ENCODE measurements at places on chromosomes 16 and 17.

DNA sequence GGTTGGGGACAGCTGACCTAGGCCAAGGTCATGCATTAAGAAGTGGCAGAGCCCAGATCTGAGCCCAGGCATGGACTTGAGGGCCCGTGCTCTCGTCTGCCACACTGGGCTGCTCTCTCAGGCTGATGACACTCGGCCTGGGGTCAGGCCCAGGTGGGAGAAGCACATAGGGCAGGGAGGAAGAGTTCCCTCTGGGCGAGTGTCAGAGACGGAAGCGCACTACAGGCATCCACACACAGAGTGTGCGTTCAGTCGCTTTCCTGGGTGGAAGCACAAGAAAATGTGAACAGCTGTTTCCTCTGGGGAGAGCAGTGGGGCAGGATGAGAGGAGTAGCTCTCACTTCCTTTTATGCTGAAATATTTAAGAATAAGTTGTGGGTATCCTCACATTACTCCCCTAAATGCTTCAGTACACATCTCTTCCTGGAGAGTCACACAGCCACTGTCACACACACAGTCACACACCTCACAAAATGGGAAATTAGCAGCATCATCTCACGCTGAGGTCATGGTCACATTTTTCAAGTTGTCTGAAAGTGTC is 59.7 kb downstream of the B9D1 start:
- DNase-seq, result no peak

DNA sequence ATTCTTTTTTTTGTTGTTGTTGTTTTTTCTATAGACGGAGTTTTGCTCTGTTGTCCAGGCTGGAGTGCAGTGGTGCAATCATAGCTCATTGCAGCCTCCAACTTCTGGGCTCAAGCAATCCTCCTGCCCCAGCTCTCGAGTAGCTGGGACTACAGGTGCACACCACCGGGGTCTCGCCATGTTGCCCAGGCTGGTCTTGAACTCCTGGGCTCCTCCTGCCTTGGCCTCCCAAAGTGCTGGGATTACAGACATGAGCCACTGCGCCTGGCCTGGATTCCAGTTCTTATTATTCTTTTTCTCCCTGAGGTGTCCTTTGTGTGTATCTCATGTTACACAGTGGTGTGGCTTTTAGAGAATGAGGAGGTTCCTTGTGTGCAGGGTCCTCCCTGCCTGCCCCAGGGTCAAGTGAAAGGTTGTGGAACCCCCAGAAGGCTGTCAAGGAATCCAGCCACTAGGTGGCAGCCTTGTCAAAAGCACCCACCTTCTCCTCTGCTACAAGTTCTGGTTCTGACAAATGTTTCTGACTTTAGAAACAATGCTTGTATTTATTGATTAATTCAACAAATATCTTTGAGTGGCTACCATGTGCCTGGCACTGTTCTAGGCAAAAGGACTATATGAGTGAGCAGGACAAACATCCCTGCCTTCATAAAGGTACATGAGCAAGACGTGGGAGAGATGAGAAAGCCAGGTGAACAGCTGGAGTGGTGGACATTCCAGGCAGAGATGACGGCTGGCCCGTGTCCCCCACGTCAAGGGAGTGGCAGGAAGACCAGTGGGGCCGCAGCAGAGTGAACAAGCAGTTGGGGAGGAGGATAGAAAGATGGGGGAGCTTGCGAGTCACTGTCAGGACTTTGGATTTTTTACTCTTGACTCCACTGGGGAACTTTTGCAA is 112.4 kb downstream of the SPECC1 start:
- peak; percentile 86 for DNase-seq

DNA sequence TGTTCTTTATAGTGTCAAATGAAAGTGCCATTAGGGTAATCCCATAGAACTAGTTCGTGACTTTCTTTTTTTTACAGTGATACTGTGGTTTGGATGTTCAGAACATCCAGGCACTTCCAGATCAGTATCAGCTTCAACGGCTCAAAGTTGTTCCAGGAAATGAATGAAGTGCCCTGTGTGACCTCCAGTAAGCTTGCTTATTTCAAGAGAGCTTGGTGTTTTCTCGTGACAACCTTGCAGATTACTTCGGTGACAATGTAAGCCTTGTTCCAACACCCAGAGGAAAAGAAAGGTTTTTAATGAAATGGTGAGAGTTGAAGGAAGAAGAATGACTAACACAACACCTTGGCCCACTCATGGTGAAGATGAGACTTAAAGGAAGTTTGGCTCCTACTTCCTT is 16.0 kb upstream of the KCNJ16 start:
- DNase-seq, result no peak

DNA sequence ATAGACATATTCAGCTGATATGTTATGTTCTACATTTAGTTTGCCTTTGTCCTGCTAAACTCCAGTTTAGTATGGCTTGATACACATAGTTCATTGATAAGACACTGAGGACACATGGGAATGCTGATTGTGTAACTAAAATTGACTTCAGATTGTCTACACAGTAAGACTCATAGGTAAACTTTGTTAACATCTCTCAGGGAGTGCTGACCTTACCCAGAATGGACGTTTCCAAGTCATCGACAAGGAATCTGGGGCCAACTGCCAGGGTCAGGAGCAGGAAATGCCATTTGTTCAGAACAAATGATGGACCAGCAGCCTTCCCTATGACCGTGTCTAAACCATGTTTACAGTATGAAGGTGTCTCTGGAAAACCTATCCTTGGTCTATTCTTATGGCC is 58.7 kb downstream of the DYNLRB2 start:
- no peak for DNase-seq

DNA sequence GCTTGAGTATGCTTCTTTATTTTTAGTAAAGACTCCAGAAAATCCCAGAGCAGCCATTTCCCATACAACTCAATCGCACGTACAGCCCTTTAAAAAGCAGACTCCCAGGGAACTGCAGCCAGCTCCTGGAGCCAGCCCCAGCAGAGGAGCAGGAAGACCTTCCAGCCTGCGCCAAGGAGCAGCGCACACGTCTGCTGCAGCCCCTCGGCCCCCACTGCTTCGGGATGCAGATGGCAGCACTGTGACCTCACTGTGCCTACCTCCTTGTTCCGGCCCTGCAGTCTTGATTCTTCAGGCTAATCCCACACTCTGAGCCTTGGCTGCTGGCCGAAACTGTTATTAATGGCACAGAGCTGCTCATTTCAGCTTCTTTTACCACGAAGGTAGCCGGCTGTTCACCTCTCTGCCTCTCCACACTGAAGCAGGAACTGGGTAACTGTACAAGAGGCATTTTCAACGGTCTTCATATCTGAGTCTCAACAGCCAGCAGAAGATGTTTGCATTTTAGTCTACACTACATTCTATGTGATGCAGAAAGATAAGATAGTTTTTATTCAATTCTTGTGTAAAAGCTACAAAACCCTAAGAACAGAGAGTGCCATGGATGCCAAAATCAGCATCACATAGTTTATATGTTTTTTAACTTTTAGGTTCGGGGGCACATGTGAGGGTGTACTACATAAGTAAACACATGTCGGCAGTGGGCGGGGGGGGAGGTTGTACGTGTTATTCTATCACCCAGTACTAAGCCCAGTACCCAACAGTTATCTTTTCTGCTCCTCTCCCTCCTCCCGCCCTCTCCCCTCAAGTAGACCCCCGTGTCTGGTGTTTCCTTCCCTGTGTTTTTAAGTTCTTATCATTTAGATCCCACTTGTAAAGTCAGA is 130.9 kb downstream of the ANKRD11 start:
- DNase-seq, result no peak

DNA sequence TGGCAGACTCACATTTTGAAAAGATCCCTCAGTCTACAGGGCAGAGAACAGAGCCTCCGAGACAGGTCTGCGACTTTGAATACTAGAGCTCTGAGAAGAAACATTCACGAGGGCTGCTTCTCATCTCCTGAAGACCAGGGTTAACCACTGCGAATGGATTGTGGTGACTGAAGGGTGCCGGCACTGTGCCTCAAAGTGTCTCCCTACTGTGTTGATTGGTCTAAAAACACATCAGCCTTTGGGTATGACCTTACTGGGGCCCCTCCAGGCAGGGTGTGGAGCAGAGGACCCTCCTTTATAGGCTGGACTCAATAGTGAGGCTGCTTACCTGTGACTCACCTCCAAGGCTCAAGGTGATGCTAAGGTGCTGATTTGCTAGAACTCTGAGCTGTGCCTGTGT is 2.6 kb upstream of the LGALS9 start:
- no peak for DNase-seq

GRCh38 chr16:77548151-77548550 is 113.3 kb upstream of the ADAMTS18 start:
- DNase-seq, result no peak

- no peak for DNase-seq
Measured at GRCh38 chr17:55584055-55584685, 72.9 kb upstream of the SMIM36 start.

- DNase-seq, result no peak
Measured at GRCh38 chr17:5864741-5865657, 205.2 kb upstream of the WSCD1 start.

DNA sequence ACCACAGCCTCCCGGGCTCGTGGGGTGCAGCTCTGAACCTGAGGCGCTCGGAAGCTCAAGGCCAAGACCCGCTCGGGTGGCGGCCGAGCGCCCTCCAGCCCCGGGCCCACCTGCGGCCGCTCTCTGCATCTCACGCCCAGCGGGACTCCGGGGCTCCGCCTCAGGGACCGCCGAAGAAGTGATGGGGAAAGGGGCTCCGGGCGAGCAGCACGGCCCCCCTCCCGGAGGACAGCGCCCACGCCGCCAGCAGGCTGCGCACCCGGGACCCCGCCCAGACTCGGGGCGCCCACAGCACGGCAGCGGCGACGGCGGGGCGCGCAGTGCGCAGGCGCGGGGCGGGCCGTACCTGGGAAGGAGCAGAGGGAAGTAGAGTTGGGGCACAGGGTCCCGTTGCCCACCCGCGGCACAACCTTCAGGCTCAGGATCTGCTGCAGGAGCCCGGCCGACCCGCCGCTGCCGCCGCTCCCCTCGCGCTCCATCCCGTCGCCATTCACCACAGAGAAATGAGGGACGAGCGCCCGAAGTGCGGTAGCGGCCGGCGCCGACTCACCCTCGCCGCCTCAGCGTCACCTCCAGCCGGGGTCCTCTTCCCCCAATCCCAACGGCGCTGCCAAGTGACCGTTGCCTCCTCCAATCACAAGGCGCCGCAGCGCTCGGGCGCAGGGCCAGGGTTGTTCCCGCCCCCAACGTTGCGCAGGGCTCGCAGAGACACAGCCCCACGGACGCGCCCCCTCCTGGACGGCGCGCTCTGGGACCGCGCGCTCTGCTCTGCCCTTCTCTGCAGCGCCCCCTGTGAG is at the start of gene TMEM170A:
TSS of gene TMEM170A (minus strand) at position 568 of the 797 bp plus-strand sequence. CDS start at position 479, 89 bp downstream.
- DNase-seq, result peak; percentile 98

GRCh38 chr17:6554342-6554741 is 2.0 kb downstream of the PITPNM3 start:
- DNase-seq, result no peak

DNA sequence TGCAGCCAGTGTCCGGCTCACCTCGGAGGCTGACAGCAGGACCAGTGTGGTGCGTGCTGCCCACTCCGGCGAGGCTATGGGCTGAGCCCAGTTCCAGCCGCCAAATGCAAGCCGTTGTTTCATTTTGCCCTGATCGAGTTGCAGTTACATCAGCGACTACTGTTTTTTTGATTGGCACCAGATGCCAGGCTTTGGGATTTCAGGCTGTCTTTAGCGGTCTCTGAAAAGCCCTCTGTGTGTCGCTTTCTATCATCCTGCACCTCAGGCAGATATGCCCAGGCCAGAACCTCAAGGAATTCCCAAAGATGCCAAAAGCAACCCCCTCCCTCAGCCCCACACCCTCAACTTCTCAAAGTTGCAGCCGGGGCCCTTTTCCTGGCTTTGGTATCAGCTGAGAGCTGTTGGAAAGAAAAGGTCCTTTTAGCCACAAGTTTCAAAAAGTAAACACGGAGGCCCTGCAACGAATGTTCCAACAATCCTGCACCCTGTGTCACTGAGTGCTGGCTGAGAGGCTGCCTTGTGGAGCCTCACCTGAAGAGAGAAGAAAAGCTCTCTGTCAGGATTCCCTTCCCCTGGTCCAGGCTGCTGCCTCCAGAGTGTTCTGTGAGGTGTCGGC is 58.9 kb downstream of the WWP2 start:
- peak; percentile 73 for DNase-seq

DNA sequence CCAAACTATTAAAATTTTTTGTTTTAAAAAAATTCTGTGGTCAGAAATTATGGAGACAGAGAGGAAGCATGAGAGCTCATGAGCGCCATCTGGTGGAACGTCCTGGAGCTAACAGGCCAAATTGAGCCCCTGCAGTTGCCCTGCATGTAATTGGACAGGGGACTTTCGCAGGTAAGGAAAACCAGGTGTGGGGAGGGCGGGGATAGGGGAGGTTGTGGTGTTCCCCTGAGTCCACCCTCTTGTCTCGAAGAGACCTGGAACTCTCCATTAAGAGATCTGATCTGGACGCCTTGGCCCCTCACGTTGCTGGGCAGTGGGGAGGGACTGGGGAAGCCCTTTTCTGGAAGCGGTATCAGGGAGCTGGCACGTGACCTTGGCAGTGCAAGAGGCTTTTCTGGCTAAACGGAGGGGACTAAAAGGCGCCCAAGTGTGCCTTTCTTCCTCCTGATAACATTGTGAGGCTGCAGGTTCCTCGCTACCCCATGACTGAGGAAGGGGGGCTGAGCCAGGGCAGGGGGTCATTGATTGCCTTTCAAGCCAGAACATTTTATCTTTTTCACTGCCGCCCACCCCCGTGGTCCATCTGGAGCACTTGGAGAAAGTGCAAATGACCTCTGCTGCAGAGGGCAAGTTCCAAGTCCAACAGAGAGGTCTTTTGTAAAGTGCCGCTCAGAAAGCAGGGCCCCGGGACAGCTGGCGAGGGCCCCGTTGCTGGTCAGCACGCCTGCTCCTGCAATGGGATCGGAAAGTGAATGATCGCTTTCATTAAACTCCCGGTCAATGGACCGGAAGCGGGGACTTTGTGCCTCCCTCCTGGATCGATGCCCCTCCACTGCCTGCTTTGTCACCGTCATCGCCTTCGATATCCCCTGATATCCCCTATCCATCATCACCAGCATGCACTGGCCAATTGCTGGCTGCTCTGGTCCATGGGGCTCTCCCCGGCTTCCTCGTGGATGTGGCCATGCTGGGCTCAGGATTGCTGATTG is 18.4 kb downstream of the PDILT start:
- peak; percentile 77 for DNase-seq

DNA sequence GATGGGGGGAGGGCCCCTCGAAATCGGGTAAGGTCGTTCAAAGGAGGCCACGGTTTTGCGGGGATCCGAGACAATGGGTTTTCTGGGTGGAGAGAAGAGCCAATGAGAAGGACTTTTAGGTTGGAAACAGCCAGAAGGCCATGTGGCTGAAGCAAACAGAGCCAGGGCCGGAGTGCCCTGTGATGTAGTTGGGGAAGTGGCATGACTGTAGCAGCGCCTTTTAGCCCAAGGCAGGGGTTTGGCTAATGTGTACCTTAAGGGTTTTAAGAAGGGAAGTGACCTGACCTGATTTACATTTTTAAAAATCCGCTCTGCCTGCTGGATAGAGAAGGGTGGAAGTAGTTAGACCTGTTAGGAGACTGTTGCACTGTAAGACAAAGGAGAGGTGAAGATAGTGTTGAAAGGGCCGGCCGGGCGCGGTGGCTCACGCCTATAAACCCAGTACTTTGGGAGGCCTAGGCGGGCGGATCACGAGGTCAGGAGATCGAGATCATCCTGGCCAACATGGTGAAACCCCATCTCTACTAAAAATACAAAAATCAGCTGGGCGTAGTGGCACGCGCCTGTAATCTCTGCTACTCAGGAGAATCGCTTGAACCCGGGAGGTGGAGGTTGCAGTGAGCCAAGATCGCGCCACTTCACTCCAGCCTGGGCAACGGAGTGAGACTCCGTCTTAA is 1.0 kb downstream of the LYRM1 start:
- peak; percentile 49 for DNase-seq

- no peak for DNase-seq
Measured at GRCh38 chr16:79092846-79093245, 507.7 kb downstream of the MAF start.

Measured in Ammon's horn (tissue), 1 donor.